ENCODE measurements at places on chromosomes 1 and 21.

GRCh38 chr1:101033017-101033416, 7.4 kb upstream of the DPH5 start:
- DNase-seq = no peak

- no peak for DNase-seq
Observed at GRCh38 chr21:27561116-27561515, 594.2 kb upstream of the ADAMTS5 start.

DNA sequence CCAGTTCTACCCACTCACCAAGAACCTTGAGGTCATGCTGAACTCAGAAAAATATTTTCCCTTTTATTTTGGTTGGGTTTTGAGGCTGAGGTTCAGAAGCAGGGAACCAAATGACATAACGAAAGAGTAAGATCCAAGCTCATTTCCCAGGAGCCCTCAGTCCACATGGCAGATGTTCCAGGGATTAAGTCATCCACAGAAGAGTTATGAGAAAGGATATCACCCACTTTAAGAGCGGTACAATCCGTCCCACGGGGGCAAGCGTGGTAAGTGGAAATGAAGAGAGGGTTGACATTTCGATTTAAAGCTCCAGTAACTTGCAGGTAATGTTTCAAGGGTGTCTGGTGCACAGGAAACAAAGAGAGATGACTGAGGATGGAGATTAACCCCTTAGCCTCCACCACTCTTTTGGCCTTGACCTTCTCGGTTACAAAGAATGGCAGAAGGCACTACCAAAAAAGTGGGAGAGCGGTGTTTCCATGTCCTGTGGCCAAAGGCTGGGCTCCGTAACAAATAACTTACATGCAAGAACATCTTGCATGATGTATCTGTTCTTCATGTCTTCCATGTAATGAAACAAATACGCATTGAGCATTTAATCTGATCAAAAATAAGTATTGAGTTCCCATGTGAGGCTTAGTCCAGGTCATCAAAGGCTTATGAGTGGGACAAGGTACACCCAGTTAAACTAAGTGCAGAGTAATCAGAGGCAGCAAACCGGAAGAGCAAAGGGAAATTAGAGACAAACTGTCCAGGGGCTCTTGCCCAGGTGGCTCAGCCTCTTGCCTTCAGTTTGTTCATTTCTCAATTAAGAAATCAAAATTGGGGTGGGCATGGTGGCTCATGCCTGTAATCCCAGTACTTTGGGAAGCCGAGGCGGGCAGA, 241.4 kb downstream of the TOMM20 start:
- DNase-seq = no peak

DNA sequence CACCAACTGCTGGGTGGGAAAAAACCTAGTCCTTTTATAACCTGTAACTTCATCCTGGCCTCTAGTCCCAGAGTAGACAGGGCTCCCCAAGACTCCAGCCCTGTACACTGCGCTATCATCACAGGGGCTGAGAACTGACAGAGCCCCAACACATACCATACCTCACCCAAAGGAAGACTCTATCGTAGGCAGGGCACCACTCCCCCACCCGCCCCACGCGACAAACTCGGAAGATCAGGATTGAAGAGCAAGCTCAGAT, 15.8 kb downstream of the INPP5B start:
- no peak for DNase-seq

DNA sequence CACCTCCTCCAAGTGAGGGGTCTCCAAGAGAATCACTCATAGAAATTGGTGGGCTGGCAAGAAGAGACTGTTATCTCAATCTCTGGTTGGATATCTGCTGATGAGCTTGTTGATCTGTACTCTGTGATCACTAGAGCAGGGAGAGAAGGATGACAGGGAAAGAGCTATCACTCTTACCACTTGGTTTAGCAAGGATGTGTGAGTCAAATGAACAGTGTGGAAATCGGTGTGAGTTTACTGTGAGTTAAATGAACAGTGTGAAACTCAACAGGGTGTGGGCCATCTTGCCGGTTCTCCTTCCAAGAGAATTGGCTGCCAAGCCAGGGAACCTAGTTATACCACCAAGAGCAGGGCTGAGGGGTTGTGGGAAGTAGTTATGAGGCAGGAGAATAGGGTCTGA, 33.3 kb upstream of the CD1D start:
- DNase-seq = no peak

GRCh38 chr1:81374481-81374880, 426.3 kb upstream of the ADGRL2 start:
- no peak for DNase-seq
